Naive thymus-derived CD4-positive, alpha-beta T cell (primary cell): ENCODE measurements at places on chromosomes 2 and 18.

GRCh38 chr2:176692533-176692932 lies 423.3 kb downstream of the MTX2 start:
- DNase-seq, result no peak

DNA sequence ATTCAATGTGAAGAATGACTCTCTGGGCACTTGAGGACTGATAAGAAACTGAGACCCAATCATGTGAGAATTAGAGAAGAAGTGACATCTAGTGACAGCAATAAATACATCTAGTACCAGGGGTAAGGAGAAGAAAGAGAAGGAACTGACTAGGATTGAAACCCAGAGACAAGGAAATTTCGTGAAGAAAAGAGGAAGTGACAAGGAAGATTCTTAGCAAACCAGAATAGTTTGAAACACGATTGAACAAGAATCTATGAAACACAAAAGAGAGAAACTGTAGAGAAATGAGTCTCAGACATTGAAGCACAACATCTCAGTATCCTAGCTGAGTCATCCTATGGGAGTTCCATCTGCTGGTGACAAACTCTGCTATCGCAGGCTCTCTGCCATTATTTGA lies 571.9 kb upstream of the PKDCC start:
- DNase-seq, result no peak

- no peak for DNase-seq
Measured at GRCh38 chr2:153163055-153163454, 315.5 kb downstream of the RPRM start.

DNA sequence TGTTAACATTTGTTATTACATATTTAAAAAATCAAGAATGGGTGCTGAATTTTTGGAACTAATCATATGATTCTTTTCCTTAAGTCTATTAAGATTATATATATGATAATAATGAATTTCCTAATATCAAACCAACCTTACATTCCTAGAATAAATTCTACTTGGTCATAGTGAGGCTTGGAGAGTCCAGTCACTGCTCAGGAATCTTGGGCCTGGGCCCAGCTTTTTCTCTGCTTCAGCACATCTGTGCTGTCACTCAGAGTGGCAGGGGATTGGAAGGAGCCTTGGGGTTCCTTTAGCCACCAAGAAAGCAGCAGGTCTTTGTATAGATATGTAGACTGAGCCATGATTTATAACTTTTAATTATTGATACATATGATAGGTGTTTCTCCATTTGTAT lies 19.9 kb upstream of the ZAP70 start:
- DNase-seq, result no peak

DNA sequence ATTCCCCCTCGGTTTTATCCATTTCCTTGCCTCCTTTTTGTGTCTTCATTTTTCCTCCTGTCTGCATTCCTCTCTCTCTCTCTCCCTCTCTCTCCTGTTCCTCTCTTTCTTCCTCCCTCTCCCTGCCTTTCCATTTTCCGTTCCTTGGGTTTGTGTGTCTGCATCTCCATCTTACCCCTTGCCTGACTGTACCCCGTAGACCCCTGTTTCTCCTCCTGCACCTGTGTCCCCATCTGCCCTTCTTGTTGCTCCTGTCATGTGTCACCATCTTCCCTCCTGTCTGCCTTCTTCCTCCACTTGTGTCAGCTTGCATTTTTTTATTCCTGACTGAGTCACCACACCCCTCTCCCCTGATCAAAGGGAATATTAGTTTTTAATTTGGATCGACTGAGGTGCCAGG lies 1.8 kb downstream of the CDK5R2 start:
- DNase-seq, result no peak

- DNase-seq, result no peak
Measured at GRCh38 chr2:235754357-235755207, 260.7 kb downstream of the AGAP1 start.

- no peak for DNase-seq
Measured at GRCh38 chr2:41199334-41199733, 747.4 kb upstream of the SLC8A1 start.

DNA sequence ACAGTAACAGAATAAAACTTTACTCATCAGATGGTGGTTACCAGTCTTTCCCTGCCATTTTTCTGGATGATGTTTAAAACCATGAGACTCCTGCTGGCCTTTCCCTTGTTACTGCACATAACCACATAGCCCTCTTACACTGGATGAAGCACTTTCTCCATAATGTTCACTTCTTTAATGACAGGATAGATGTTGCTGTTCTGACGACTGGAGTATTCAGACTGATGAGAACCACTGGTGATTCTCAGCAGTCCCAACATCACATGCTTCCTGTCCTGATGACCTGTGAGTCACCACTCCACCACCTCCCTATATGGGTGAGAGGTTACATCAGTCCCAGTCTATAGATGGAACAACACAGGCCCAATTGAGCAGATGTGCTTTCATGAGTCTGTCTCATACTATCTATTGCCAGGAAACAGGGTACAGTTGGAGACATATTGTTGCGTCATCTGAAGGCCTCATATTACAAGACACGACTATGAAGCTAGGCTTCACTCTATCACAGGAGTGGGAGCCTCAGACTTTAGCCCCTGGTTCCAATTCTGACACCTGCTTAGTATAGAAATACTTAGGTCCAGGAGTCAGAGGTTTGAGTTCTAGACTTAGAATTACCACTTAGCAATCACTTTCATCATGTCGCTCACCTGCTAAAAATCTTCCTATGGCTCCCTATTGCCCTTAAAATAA lies 145.7 kb upstream of the KLF7 start:
- DNase-seq, result no peak

DNA sequence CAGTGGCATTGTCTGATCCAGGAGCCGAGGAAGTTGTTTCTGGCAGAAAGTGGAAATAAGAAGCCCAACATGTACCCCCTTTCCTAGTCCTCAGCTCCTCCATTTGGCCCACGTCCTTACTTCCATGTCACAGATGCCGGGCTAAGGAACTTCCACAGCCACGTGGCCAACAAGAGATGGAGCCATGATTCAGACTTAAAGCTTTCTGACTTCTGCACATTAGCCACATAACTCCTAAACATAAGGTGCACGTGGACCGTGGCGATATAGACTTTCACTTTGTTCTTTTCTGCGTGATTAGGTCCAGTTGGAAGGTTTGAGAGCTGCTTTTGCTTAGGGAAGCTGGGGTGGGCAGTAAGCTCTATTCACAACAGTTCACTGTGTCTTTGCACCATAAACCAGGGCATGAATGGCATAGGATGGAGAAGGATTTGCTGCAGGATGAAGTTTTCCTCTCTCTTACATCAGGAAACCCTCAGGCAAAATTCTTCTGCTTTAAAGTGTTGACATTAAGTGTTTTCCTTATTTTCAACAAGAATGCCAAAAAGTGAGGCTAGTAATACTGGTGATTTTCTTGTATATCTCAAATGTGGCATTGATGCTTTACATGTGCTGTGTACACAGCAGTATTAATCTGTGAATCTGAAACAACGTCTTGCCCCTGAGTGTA lies 61.2 kb upstream of the RBM44 start:
- no peak for DNase-seq

DNA sequence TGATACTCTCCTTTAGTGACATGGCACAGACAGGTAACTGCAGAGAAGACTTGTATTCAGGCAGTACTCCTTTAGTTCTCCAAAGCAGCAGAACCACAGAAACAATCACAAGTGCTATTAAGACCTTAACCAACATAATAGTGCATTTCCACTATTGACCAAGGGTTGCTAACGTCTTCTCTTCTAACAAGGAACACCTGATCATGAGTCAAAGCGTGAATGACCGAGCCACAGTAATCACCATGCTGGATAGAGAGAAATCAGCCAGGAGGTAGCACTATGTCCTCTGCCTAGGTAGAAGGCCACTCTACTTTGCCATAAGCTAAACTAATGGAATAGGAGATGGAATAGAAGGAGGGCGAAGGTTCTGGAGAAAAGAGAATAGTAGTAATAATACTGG lies 161.0 kb downstream of the ANKRD44 start:
- DNase-seq, result no peak

GRCh38 chr2:239831001-239831731 lies 194.0 kb downstream of the NDUFA10 start:
- no peak for DNase-seq

DNA sequence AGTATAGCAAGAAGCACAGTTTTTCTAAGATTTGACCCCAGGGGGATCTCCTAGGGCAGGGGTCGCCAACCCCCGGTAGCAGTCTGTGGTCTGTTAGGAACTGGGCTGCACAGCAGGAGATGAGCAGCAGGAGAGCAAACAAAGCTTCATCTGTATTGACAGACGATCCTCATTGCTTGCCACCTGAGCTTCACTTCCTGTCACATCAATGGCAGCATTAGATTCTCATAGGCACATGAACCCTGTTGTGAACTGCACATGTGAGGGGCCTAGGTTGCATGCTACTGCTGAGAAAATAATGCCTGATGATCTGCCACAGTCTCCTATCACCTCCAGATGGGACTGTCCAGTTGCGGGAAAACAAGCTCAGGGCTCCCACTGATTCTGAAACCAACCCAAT lies 136.2 kb downstream of the RGPD3 start:
- DNase-seq, result no peak

DNA sequence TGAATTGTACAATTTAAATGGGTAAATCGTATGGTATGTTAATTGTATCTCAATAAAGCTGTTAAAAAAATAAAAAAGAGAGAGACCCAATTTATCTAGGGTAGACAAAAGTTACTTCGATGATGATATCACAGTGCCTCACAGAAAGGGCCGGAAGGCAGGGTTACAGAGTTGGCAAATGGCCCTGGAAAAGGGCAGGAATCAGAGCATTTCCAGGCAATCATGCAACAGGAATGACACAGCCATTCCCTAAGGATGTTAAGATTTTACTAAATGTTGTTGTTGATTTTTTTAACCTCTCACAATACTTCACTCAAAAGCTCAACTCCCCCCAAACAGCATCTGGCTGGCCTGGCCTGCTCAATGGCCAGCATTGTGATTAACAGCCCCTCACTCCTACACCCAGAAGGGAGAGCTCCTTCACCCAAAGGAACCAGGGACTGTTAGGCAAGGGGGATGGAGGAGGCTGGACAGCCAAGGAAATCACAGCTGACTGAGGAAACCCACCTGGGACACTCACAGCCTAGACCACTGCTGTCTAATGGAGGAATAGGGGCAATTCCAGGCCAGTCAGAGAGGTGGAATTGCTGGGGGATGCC lies 7.7 kb upstream of the SP100 start:
- no peak for DNase-seq

- no peak for DNase-seq
Measured at GRCh38 chr2:232795920-232796319, 19.6 kb upstream of the KCNJ13 start.

DNA sequence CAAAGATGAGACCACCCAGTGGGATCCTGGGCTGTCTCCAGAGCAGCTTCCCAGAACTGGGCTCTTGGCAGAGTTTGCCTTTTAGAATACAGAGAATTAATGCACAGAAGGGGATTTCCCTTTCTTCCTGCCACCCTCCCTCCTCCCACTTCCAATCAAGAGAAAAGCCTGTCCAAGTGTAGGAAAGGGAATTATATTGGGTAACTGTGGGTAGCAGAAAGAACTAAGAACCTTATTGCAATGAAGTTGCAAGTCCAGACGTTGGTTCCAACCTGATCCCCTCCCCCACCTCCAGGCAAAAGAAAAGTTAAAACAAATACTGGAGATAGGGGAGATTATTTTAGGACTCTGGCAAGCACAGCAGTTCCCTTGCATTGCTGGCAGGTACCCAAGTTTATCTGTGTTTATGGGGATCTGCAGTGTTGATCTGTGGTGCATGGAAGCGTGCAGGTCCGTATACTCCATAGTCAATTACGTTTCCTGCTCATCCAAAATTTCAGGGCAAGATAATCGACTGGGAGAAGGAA lies 114.3 kb downstream of the PRKCE start:
- DNase-seq, result no peak

DNA sequence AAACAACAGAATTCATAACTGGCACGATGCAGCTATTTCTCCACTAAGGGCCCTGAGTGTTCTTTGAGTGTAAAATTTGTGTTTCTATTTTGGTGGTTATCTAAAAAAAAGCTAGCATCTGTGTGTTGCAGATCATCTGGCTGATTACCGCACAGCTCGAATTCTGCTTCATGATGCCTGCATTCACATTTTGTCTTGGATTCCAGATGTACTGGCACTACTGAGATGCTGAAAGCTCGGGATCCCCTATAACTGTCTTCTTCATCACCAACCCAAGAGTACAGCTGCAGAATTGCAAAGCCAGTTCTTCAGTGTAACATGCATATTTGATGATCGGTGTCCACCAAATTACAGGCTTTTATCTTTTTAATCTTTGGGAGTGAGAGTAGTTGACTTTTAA lies 51.6 kb upstream of the ZNF532 start:
- no peak for DNase-seq
